ENCODE measurements at places on chromosomes 2 and 18. TPM values are rescaled to one million over a fixed set of nuclear protein-coding genes. Genes with fewer than 3 reads are reported as not detected.

The SLC30A3 gene
- total RNA-seq, result 13.5 TPM

The HOXD10 gene
- total RNA-seq, result 8.6 TPM

- no peak for DNase-seq
These were observed 49.2 kb downstream of the OXER1 start for GRCh38 chr2:42714686-42715085.

DNA sequence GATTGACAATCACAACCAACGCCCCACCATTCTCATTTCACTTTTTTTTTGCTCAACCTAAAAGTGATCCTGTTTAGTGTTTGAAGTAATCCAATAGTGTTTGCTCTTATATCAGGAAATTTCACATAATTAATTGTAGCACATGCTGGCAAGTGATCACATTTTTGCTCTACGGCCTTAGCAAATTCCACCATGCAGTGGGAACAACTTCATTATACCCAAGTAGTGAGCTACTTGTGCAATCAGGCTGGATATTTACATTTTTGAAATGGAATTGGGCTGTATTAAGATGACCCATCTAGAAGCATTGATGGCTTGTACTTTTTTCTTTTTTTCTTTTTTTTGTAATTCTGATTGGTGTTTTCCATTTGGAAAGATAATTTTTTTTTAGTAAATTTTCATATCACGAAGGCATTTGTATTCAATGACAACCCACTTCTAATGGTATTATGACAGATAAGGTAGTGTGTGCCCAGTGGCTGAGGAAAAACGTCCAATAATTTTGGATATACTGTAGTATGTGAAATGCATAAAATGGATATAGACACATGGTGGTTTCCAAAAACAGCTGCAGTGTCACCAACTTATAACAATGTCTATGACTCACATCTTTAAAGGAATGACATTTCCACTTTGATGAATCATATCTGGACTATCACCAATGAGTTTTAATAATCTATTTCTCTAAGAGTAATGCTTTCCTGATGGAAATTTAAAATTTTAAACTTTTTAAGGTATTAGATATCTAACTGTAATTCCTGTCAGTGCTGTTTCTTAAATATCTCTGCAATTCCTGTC is 130.6 kb downstream of the COL6A3 start:
- peak; percentile 32 for DNase-seq

GRCh38 chr2:37343537-37344434 is 644 bp upstream of the QPCT start:
- peak; percentile 30 for DNase-seq

DNA sequence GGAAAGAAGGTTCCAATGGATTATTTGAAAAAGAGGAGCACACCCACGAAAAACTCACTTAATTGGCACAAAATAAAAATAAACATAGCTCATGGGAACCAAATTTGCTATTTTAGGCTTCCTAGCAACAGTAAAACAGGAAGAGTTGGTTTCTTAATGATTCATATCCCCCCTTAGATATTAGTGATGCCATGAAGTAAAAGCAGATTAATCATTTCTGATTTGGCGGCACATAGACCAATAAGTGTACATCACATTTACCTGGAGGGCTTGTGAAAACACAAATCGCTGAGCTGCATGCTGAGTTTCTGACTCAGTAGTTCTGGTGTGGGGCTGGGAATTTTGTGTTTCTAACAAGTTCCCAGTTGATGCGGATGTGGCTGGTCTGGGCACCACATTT is 260.4 kb downstream of the SLC4A3 start:
- DNase-seq, result peak; percentile 18

DNA sequence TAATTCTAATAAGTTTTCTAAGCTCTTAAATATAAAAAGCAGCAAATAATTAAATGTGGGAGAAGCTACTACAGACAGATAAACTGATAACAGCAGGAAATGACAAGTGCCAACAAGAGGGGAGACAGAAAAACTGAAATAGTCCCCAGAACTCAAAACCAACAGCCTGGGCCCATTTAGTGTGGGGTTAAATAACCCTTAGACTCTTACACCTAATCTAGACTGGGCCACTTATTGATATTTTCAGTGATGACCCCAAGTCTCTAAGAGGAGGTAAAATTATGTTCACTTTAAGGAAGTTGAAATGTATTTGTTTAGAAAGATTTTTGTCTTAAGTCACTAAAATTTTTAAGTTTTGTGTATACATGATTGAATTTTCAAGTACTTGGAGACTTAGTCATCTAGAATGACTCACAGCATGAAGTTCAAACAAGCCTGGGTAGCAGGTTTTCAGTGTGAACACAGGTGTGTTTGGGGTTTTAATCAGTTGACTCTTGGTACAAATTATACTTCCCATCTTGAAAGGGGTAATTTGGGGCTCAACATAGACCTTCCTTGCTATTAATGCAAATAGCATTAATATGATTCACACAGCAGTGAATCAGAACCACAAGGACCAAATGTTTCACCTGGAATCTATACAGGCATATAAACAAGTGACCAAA is 54.9 kb upstream of the MYO3B start:
- DNase-seq, result peak; percentile 63

GRCh38 chr2:20429528-20429927 is 17.3 kb upstream of the RHOB start:
- DNase-seq, result no peak
